ENCODE measurements at places on chromosomes 4 and X.
A peak's percentile ranks its signal among the peaks of the same experiment; 100 is the strongest.

- DNase-seq, result no peak
Measured at GRCh38 chr4:164821711-164822110, 55.3 kb upstream of the APELA start.

- peak; percentile 22 for DNase-seq
Measured at GRCh38 chrX:134173541-134174272, 63.3 kb upstream of the CCDC160 start.

DNA sequence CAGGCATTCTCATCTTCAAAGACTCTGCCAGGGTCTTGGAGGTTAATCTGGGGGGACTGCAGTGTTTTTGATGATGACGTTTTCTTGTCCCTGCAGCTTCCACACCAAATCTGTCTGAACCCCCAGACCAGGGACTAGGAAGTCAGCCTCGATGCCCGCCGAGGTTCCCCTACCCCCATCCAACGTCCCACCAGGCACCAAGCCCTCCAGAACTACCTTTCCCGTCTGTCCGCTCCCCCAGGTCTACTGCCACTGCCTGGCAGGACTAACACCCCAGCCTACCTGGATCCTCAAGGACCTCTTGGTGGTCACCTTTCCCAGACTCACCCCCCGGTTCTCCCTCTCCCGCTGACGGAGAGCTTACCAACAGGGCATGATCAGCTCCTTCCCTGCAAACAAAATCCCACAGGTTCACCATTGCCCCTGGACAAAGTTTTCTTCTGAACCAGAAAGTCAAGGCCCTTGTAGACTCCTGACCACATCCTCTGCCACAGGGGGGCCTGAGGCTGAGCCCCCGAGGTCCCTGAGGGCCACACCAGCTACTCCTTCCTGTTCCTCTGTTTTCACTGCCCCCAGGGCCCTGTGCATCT, 40.9 kb downstream of the HMX1 start:
- peak; percentile 3 for DNase-seq

DNA sequence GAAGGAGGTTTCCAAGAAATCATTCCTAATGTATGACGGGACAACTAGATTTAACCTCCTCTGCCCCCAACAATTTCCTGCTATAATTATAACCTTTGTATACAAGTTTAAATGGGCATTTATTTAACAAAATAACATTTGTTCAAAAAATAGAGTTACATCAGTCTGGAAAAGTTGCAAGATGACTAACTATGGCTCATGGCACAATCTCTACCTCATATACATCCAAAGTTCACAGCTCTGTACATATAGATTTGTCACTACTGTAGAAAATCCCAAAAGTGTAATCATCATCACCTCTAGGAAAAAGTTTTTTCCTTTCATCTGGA, 3.8 kb upstream of the RPS6KA3 start:
- DNase-seq, result no peak

All from SK-N-SH (cell line).